HEK293T (cell line): ENCODE measurements at places on chromosomes 6 and 20.

- no peak for DNase-seq
Observed at GRCh38 chr6:44771647-44772415, 384.3 kb downstream of the CDC5L start.

DNA sequence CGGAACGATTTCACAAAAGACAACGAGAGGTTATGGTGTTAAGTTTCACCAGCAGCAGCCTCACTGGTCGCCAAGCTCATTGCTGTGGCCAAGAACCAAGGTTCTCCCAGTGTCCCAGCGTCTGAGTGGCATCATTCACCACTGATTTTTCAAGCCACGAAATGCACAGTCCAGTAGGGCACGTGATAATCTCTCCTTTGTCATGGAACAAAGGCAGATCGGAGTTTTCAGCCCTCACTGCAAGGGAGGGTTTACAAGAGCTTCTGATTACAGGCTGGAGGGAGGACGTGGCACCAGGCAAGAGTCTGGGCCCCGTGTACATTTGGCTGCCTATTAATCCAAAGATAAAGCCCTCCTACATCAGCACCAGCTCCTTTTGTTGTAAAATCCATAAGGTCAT, 2.0 kb downstream of the CD24 start:
- peak; percentile 9 for DNase-seq

DNA sequence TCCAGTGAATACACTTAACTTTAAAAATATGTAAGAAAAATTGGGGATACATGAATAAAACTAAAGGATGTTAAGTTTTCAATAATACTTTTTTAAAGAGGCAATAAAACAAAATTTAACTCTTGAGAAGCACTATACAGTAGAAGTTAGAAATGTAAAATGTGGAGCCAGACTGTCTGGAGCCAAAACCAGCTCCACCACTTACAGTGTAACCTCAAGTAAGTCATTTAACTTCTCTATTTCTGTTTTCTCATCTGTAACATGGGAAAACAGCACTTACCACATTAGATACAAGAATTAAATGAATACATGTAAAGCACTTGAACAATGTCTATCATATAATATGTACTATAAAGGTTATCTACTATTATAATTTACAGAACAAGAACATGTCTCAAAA, 6.7 kb downstream of the ATG5 start:
- DNase-seq: no peak

DNA sequence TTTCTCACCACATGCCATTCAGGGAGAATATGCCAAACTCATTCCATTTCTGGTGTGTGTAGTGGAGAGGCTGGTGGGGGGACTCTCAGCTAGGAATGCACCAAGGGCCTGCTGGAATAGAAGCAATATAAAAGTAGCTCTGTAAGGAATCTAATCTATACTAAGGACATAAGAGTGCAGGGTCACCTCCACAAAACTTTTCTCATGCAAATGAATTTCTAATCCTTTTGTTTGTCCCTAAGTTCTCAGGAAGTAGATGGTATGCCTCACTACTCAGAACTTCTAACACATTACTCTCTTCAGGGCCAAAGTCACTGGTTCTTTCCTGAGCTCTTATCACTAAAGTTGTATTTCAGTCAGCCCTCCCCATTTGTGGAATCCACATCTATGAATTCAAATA, 427.2 kb downstream of the C6orf118 start:
- no peak for DNase-seq

GRCh38 chr6:107061125-107062020, 33.4 kb downstream of the MTRES1 start:
- DNase-seq: no peak

DNA sequence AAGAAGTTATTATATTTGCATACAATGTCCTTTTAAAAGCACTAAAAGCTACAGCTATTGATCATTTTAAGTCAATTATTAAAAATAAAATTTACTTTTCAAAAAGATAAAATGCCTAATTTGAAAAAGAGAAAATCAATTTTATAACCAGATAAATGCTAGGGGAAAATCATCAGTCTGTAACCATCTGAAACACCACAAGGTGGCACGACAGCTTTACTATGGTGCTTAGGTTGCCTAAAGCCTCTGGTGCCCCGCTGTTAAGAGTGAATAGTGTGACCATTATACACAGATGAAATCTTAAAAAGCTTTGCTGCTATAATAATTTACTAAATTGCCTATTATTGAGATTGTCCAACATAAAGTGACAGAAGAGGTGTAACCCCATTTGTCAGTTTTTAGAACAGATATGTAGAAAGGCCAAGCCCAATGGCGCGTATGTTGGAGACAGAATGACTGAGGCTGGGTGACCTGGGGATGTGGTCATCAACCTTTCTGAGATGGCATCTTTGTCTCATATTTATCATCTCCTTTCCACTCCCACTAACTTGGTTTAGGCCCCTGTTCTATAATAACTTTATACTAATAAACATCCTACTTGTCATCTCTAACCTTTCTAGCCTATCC, 100.8 kb downstream of the MOXD1 start:
- DNase-seq: peak; percentile 60

- no peak for DNase-seq
Observed at GRCh38 chr20:20393207-20394120, 25.6 kb downstream of the INSM1 start.

- no peak for DNase-seq
Observed at GRCh38 chr6:16854986-16855385, 93.7 kb upstream of the ATXN1 start.

- no peak for DNase-seq
Observed at GRCh38 chr6:45881705-45882467, 133.8 kb downstream of the CLIC5 start.

GRCh38 chr6:34650823-34651222, 45.7 kb downstream of the ILRUN start:
- DNase-seq: no peak

- DNase-seq: no peak
Observed at GRCh38 chr6:155717374-155717773, 261.7 kb upstream of the NOX3 start.

DNA sequence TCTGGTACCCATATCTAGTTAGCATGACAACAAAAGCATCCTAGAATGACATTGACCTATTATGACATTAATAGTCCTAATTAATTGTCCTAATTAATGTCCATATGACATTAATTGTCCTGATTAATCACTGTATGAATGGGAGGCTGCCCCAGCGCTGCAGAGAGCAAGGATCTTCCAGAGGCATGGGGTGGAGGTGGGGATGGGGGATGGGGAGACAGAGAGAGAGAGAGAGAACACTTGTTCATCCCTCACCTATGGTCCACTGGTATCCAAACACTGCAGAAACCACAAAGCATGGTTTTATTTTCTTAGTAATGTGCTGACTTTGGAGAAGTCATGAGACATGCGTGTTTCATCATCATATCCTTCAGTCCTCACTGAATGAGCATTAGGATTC, 235.1 kb downstream of the FNDC1 start:
- no peak for DNase-seq

DNA sequence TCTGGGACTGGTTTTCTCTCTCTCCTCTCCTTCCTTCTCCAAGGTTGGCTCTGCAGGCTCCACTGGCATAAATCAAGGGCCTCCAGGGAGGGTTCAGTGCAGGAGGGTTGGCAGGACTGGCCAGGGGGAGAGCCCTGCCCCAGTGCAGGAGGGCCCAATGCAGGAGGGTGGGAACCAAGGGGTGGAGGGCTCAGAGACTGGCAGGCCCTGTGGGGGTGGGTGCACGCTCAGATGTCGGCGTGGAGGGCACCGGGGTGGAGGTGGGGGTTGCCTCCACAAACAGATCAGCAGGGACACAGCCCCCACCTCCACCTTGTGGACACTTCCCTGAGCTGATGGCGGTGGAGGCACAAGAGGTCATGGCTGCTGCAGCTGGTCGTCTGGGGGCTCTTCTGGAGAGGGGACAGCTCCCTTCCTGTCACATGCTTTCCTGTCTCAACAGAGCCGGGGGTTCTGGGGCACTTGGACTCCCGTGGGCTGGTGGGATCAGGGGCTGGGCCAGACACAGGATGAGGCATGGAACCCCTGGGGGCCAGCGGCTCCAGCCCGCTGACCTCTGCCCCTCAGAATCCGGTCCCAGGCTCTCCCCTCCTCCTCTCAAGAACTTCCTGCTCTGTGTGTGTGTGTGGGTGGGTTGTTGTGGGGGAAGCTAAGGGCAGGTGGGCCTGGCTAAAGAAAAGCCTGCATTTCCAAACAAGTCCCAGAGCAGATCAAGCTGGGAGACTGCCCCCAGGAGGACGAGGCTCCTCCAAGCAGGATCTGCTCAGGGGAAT, 2.7 kb upstream of the ABHD16B start:
- DNase-seq: no peak
